GM04503 (cell line): ENCODE measurements at places on chromosomes 1 and 21.

- DNase-seq: no peak
These were observed 424.4 kb upstream of the RUNX1 start for GRCh38 chr21:35473496-35473895.

- DNase-seq: no peak
These were observed 386.2 kb upstream of the ADGRL2 start for GRCh38 chr1:81414488-81415015.

- DNase-seq: peak; percentile 76
These were observed 20.0 kb upstream of the ALDH4A1 start for GRCh38 chr1:18922319-18922726.

GRCh38 chr1:19329611-19330010 is 17.5 kb downstream of the SLC66A1 start:
- no peak for DNase-seq

DNA sequence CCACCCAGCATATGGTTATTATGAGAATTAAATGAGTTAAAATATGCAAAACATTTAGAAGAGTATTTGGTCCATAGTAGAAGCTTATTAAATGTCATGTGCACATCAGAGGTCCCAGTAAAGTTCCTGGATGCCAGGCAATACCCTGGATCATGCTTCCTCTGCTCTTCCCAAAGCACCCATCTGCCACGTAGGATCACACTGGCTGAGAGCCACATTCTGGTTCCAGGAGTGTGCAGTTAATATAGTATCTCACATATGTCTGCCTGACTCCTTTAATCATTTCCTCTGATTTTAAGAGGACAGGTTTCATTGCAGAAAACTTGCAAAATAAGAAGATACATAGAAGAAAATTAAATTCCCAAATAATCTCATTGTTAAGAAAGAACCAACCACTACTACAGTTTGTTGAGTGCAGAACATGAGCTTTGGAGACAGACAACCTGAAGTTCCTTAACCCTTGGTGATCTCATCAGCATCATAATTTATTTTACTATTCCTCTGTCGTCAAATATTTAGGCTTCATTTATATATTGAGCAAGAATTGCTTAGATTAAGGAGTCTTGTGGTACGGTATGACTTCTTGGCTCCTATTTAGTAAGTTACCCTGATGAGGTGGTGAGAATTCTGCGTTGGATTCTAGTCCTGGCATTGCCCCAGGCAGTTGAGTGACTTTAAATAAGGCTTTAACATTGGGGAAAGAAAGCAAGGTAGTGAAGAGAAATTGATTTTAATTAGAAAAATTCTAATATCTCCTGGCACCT is 12.3 kb downstream of the SGIP1 start:
- DNase-seq: no peak

DNA sequence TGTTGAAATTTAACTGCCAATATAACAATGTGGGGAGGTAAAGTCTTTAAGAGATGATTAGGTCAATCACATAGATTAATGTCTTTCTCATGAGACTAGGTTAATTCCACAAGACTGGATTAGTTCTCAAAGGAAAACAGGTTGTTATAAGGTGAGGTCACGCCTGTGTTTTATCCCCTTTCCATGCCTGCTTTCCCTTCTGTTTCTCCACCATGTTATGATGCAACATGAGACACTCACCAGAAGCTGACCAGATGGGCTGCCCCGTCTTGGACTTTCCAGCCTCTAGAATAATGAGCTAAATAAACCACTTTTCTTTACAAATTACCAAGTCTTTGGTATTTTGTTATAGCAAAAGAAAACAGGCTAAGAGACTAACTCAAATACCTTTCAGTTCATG is 70.8 kb downstream of the DDAH1 start:
- DNase-seq: no peak

DNA sequence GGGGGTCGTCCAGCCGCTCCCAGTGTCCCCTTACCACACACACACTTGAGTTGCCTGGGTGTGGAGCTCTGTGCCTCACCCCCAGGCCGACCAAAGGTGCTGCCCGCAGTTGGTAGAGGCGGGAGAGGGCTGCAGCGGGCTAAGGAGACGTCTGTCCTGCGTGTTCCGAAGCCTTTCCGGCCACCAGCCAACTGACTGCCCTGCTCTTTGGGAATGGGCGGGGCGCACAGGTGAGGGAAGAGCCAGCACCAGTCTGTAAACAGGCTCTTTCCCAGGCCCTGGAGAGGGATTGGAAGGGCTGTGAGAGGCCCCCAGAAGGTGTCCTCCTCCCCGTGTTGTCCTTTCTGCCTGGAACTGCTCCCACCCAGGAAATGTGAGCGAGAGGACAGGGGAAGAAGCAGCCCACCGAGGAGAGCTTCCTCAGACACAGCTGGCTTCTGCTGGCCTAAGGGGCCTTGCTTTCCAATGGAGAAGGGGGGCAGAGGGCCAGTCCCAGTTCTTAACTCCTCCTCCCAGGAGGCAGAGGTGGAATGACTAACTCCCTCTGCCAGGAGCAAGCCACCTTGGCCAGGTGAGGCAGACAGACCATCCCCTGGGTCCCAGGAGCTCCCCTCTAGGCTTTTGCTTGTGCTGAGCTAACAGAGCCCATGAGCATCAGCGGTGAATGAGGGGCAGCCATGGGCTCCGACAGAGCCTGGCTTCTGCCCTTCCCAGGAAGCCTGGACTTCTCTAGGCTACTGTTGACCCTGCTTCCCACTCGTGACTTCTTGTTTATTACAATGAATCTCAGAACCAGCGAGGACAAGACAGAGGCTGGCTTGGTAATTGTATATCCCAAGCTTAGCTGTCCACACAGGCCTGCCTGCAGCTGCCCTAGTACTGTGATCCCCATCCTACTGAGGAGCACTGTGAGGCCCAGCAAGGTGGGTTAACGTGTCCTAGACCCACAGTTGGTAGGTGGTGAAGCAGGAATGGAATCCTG is 158.1 kb upstream of the COA6 start:
- no peak for DNase-seq

- DNase-seq: no peak
These were observed 14.0 kb upstream of the ZC3H11B start for GRCh38 chr1:219626865-219627264.

DNA sequence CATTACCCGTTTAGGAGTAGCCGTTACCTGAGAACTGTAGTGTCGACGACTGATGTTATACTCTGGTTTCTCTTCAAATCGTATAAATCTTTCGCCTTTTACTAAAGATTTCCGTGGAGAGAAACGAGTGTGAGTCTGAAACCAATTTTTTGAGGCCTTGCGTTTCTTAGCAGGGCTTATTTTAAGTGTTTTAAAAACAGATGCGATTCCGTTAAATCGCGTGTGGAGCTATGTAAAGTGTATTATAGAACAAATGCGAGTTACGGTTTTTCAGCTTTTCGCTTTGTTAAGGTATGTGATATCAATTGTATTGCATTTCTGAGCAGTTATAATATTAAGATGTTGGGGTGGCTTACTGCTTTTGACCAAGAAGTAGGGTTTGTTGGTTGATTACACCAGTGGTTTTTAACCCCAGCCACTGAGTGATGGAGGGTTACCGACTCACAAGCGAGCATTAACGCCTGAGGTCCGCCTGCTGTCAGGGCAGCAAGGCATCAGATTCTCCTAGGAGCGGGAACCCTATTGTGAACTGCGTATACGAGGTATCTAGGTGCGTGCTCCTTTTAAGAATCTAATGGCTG is 18.0 kb downstream of the KIAA2013 start:
- DNase-seq: peak; percentile 97

DNA sequence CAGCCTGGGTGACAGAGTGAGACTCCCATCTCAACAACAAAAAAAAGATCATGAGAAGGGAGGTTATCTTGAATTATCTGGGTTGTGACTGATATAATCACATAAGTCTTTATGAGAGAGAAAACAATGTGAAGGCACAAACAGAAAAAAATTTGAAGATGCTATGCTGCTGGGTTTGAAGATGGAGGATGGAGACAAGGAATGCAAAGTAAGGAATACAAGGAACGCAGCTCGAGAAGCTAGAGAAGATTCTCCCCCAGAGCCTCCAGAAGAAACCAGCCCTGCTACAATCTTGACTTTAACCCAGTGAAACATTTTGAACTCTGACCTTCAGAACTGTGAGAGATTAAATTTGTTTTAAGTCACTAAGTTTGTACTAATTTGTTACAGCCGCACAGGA is 15.1 kb downstream of the EVI5 start:
- no peak for DNase-seq

GRCh38 chr1:201648066-201648906 is 109.4 kb downstream of the NAV1 start:
- DNase-seq: no peak

GRCh38 chr1:84619383-84620102 is 45.3 kb upstream of the CTBS start:
- peak; percentile 41 for DNase-seq

- DNase-seq: no peak
These were observed 85.3 kb upstream of the ARHGAP29 start for GRCh38 chr1:94322696-94323095.

GRCh38 chr1:221837896-221838295 is 96.0 kb upstream of the DUSP10 start:
- DNase-seq: no peak

DNA sequence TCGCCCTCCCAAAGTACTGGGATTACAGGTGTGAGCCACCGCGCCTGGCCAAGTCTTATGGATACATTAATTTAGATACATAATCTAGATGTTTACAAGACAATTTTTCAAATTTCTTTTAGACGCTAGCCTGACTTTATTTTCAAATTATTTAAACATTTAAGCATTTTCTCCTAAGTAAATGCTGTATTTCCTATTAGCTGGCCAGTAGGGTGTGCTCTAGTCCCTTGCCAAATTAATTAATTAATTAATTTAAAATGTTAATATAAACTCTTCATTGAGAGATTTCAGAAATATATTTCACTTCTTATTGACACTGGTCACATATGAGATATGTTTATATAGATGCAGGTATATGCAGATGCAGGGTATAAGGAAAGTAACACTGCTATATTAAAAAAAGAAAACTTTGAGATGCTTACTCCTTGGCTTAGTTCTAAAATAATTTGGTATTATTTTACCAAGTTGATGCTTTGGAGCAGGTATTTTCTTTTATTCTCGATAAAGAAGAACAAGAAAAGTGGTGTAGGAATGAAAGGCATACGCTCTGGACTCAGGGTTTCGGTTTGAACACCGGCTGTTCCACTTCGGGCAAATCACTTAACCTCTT is 5.2 kb upstream of the ERRFI1 start:
- no peak for DNase-seq

GRCh38 chr1:184574588-184574987 is 180.1 kb downstream of the EDEM3 start:
- DNase-seq: no peak

DNA sequence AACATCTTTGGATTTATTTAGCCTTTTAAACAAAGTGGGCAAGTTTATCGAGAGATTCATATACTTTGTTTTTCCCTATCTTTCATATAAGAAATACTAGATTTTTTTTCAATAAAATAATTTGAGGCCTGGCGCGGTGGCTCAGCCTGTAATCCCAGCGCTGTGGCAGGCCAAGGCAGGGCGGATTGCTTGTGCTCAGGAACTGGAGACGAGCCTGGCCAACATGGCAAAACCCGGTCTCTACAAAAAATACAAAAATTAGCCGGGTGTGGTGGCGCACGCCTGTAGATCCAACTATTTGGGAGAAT is 1.6 kb upstream of the CDC14A start:
- DNase-seq: no peak

DNA sequence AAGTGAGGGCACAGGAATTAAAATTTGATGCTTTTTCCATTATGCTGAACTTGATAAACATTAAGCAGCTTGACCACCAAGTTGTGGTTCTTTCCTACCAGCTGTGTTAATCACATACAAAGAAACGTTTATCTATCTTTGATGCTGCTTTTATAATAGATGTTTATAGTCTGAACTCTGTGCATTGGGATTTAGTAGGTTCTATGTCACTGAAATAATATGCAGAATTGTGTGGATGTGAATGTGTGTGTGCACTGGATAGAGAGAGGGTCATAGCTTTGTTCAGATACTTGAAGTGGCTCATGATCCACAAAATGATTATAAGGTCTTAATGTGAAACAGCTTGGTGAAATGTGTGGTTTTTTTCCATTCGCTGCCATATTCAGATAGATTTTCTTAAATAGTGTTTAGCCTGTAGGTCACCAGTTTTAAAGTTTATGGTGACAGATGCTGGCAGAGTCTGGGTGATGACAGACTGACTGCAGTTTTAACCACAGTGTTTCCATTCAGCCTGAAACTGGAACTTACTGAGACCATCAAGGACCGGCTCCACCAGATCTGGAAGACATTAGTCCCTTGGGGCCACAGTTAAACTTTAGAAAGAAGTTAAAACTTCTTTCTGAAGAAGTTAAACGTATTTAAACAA is 10.2 kb downstream of the DDI2 start:
- peak; percentile 63 for DNase-seq

DNA sequence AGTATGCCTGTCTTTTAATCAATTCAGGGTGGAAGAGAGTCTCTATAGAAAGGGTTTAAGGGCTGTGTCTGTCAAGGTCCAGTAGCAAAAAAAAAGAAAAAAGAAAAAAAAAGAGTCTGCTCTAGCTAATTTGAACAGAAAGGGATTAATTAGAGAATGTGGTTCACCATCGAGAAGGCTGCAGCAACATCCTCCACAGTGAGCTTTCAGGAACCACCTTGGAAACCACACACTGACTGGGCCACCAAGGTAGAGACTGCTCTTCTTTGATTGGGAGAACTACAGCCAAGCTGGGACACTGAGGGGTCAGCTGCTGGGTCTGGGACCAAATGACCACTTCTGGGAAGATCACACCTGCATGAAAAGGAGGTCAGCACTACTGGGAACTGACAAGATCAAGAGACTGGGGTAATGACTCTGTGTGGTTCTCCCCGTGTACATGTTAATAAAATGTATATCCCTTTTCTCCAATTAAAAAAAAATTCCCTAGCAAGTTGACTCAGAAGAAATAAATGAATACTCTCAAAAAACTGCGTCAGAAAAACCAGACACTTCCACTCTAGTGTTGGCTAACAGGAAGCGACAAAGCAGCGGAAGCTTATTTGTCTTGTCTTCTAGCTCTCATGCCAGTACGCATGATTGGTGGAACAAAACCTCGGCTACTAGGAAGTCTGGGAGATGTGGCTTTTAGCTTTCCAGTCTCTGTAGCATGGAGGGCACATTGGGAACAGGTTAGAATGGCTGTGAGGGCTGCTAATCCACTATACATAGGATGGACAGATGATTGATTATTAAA is 60.0 kb upstream of the IVNS1ABP start:
- DNase-seq: no peak

DNA sequence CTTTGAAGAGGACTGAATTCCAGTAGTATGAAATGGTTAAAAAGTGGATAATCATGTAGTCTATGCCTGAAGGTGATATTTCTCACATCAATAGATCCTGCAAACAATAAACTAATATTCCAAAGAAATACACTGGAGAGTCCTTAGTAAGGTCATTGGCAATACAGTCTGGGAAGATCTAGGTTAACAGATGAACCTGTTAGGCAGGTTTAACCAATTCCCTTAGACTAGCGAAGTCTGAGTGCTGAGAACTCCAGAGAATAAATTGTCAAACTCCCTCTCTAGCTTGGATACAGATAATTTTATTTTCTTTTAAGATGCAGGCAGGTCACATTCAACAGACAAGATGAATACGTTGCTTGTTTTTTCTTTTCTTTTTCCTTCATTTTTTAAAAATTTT is 2.4 kb downstream of the GPR157 start:
- no peak for DNase-seq

DNA sequence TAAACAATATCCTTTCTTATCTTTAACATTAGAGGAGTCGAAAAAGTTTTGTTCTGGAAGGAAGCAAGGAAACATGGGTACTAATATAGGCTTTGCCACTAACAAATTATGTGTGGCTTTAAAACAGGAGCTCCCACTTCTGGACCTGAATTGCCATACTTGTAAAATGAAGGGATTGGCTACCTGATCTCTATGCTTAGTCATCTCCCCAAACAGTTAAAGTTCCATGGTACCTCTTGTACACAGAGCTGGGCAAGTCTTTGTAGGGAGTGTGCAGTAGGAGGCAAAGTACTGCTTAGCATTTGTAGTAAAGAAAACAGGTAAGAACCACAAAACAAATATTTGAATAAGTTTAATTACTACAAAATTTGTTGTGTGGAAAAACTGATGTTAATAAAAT is 81.3 kb downstream of the MAST2 start:
- DNase-seq: no peak
